ENCODE measurements at places on chromosomes 6 and 20.
A peak's percentile ranks its signal among the peaks of the same experiment; 100 is the strongest.

- DNase-seq: peak; percentile 70
Observed at GRCh38 chr20:7520361-7520760, 419.9 kb downstream of the HAO1 start.

DNA sequence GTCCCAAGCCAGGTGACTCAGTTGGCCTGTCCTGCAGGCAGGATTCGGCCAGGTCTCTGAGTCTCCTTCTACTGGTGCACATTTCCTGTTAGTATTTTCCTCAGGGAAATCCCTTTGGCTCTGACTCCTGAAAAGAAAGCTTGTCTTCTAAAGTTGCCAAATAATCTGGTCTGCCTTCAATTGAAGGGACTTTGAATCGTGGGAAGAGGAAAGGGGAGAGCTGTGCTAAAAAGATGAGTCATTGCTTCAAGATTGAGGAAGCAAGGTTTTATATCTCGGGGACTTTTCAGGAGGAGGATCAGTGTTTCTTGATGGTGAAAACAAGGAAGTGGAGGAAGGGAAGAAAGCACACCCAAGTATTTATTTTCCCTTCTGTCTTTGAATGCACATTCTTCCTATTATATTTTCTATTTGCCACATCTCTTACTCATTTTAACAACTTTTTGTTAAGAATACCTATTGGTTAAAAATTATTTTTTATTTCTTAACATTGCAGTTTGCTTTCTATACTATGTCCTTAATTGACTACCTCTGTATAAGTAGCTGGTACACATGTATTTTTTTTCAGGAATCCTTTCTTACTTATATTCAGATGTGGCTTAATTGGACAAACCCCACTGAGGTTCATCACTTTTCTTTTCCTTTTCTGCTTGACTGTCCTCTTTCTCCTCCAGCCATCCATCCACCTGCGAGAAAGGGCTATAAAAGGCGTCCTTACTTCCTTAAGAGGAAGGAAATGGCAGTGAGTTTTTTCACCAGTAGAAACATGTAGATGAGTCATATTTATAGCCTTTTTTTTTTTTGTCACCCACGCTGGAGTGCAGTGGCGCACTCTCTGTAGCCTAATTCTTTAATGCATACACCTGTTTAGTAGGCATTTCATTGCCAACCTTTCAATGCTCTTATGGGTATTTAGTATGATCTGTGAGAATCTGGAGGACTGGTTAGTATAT lies 15.0 kb upstream of the IFNGR1 start:
- peak; percentile 97 for DNase-seq

- DNase-seq: no peak
Observed at GRCh38 chr20:41165001-41165882, 27.9 kb downstream of the PLCG1 start.

- peak; percentile 74 for DNase-seq
Observed at GRCh38 chr20:36572701-36573102, 695 bp upstream of the TGIF2 start.

DNA sequence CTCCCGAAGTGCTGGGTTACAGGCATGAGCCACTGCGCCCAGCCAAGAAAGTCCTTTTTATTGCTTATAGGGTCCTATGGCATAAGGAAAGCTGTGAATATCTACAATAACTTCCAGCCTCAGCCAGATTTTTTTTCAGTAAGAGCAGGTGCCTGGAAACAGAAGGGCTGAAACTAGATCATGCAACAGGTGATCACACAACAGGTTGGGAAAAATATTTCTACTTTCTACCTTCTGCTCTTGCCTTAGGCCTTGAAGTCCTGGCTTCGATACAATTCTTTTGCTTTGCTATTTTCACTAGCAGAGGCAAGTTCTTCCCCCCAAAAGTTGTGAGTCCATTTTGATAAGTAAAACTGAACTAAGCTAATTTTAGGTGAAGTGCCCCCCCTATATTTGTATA lies 9.7 kb upstream of the FBXO30 start:
- DNase-seq: no peak

DNA sequence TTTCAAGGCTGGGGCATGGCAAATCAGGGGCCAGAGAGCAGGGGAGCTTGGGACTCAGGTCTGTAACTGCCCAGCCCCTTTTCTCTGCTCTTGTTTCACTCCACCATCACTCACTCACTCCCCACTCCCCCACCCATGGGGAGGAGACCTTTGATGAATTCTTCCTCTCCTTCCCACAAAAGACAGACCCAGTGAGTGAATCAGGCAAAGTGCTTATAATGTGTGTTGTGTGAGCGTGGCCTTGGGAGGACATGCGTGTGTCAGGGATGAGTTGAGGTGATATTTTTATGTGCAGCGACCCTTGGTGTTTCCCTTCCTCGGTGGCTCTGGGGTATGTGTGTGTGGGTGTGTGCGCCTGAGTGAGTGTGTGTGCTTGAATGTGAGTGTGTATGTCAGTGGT lies 1.0 kb upstream of the CUL9 start:
- peak; percentile 14 for DNase-seq

- DNase-seq: no peak
Observed at GRCh38 chr6:133306931-133307330, 65.8 kb downstream of the EYA4 start.

DNA sequence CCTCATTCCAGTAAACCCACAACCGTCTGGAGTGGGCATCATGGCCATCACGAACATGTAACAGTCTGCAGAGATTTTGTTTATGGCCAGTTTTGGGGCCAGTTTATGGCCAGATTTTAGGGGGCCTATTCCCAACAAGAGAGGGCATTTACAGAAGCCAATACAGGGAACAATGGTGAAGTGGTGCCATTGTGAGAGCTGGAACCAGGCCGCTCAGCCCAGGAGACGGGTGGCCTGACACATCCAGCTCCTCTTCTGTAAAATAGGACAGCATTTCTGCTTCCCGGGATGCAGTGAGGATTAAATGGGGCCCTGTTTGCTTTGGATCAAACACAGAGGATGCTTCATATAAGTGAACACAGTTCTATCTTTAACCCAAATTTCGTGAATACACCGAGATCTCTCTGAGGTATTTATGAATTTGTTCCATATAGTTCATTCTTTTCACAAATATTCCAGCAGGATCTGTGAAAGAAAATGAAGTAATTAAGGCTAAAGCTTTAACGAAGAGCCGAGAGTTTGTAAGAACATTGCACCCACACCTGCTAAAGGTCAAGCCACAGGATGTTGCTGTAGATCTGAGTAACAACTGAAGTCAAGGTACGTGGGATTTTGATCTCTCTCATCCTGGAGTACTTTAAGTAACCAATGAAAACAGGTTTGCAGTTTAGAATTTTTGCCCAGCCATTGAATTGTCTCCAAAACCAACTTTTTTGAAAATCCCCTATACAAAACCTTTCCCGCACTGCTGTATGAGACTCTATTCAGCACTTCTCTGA lies 14.5 kb upstream of the SIRPG start:
- no peak for DNase-seq

GRCh38 chr6:157069585-157069984 lies 253.7 kb downstream of the TMEM242 start:
- DNase-seq: peak; percentile 75

DNA sequence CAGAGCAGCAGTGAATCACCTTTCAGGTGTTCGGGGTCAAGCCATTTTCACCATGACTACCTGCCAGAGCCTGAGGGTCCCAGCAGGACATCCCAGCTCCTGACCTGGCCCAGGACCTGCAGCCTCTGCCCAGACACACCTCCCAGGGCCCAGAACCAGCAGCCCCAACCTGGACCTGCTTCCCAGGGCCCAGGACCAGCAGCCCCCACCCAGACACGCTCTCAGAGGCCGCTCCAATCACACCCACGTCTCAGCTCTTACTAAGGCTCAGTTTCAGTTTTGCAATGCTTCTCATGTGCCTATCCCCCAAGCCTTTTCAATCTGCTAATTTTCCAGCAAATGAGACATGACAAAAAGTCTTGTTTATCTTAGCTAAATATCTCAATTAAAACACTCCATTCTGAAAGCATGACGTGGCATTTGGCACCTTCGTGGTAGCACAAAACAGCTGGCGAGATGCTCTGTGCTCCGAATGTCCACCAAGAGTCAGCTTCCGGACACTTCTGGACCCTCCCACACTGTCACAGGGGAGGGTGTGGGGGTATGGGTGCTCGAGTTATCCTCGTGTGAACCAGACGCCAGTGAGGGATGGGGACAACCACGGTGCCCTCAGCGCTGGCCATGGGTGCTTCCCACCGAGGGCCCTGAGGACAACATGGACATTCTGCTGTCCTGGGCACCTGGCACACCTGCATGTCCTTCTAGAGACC lies 253.2 kb downstream of the DLL1 start:
- no peak for DNase-seq

DNA sequence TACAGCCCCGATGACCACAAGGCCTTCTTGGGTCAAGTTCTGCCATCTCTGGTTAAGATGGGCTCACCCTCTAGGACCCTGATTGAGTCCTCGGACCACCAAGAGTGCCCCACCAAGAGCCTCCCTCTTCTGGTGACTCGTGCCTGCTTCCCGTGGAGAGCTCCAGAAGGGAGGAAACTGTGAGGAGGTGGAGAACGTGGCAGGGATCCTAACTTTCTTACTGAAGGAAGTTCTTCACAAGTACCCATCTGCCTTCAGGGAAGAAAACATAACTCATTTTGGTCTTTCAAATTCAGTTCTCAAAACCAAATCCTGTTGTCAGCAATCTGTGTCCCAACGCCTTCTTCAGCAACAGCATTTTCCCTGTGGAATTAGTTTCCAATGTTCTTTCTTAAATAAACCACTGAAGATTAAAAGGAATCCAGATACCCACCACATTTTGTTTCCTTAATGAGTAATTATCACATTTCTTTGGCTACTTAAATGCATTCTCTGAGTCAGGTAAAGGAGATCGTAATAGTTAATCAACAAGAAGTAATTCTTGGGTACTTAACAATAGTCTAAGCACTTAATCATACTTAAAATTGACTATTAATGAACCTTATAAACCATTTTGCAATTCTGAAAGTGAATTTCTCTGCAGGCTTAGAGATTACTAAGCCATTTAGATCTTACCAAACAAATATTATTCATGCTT lies 185.8 kb upstream of the SGK1 start:
- no peak for DNase-seq

- DNase-seq: no peak
Observed at GRCh38 chr6:162917506-162917905, 189.7 kb downstream of the PACRG start.
